CD4-positive, alpha-beta T cell treated with Interleukin-4 for 1 hour (primary cell): ENCODE measurements at places on chromosomes 2 and 18.
A peak's percentile ranks its signal among the peaks of the same experiment; 100 is the strongest.

DNA sequence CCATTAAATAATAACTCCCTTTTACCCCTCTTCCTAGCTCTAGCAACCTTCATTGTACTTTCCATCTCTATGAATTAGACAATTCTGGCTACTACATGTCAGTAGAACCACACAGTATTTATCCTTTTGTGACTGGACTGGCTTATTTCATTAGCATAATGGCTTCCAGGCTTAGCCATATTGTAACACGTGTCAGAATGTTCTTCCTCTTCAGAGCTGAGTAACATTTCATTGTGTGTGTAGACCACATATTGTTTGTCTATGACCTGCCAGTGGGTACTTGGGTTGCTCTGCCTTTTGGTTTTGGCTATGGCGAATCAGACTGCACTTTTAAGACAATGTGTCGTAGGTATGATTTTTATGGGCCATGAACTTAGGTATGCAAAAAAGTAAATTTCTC lies 20.9 kb downstream of the TSN start:
- no peak for DNase-seq

DNA sequence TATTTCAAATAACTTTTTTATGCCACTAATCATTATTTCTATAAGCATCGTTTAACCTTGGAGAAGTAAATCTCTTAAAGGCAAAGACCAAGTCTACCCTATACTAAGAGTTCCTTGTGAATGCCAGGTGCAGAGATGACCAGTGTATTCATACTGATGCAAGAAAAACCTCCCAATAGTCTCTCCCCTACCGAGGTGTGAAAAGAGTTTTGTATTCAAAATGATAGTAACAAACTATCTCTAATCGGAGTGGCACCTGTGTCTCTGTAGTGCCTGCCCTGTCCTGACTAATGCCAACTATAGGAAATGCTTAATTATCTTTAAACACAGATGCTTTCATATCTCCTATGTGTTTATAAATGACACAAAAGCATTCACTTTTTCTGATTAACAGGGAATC lies 798.5 kb downstream of the TRIB2 start:
- no peak for DNase-seq

GRCh38 chr2:70831861-70832260 lies 3.8 kb downstream of the CD207 start:
- no peak for DNase-seq

- DNase-seq = no peak
These were observed 13.2 kb upstream of the SS18 start for GRCh38 chr18:26103579-26103978.

GRCh38 chr2:158714420-158714819 lies 80.7 kb upstream of the DAPL1 start:
- no peak for DNase-seq

DNA sequence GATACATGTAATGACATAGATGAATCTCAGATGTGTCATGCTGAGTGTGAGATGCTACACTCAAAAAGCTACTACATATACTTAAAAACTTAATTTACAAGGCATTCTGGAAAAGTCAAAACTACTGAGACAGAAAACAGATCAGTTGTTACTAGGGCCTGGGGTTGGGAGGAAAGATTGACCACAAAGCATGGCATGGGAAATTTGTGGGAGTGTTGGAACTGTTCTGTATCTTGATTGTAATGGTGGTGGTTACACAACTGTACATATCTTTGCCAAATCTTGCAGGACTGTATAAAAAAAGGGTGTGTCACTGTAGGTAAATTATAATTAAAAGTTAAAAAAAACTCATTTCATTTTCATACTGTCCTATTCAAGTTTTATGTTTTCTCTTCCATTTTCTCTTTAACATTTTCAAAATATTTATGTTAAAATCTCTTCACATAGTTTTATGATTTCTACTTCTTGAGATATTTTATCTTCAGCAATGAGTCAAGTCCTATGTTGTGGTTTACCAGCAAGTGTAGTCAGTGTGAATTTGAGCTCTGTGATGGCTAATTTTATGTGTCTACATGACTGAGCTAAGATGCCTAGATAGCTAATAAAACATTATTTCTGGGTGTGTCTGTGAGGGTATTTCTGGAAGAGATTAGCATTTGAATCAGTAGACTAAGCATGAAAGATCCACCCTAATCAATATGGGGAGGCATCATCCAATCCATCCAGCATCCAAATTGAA lies 58.6 kb upstream of the VRK2 start:
- no peak for DNase-seq

DNA sequence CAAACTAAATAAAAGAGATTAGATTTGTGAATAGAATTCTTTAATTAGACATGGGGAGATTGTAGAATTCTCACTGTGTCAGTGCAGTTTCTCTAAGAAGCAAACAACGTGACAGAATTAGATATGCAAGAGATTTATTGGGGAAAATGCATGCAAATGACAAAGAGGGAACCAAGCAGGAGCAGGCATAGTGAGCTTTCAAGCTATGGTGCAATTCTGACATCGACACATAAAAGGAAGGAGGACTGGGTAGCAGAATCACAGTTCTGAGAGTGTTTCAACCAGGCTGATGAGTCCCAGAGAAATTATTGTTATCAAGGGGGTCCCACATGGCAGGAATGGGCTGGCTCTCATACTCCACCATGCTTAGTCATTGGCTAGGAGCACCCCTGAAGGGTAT lies 338.4 kb downstream of the FIGN start:
- no peak for DNase-seq

- DNase-seq = no peak
These were observed 83.3 kb upstream of the ZNF521 start for GRCh38 chr18:25435149-25435782.

- DNase-seq = peak; percentile 71
These were observed 31.9 kb upstream of the FOSL2 start for GRCh38 chr2:28360718-28361293.

GRCh38 chr2:6557737-6558136 lies 308.0 kb downstream of the CMPK2 start:
- DNase-seq = no peak

- no peak for DNase-seq
These were observed 73.4 kb downstream of the MARCHF4 start for GRCh38 chr2:216298719-216299495.

DNA sequence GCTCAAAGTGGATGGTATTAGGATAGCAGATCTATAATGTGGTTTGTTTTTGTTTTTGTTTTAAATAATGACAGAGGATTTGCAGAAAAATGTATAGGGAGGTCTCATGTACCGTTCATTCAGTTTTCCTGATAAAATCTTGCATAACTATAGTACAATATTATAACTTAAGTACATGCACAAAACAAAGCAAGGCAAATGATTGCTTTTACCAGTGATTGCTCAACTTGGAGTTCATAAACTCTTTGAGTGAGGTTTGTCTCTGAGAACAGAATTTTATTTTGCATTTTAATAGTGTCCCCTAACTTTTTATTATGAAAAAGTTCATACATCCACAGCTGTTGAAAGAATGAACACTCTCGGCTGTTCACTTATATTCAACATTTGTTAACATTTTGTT lies 96.6 kb downstream of the MAP4K4 start:
- no peak for DNase-seq

DNA sequence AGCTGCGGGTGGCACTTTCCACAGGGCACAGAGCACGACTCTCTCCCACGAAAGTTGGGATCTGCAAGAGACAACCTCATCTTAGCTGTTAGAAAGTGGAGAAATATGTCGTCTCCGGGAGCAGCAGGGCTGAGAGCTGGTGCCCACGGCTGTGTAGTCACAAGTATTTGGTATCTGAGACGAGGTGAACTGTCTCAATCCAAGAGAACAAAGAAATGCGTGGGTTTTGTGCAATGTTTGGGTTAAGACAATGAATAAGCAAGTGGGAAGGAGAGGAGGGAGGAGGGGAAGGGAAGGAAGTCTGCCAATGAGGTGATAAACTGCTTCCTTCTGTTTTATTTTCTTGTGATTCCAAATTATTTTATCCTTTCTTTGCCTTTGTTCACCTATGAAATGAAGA lies 18.0 kb downstream of the DYTN start:
- no peak for DNase-seq

GRCh38 chr18:63585988-63586387 lies 1.2 kb upstream of the SERPINB13 start:
- no peak for DNase-seq

- DNase-seq = no peak
These were observed 227.4 kb upstream of the CDH7 start for GRCh38 chr18:65523461-65523860.

GRCh38 chr2:75338461-75338860 lies 139.1 kb upstream of the TACR1 start:
- no peak for DNase-seq

GRCh38 chr2:175180701-175181103 lies 808 bp downstream of the ATP5MC3 start:
- DNase-seq = no peak

- peak; percentile 66 for DNase-seq
These were observed 8.8 kb downstream of the GKN2 start for GRCh38 chr2:68943581-68944568.

DNA sequence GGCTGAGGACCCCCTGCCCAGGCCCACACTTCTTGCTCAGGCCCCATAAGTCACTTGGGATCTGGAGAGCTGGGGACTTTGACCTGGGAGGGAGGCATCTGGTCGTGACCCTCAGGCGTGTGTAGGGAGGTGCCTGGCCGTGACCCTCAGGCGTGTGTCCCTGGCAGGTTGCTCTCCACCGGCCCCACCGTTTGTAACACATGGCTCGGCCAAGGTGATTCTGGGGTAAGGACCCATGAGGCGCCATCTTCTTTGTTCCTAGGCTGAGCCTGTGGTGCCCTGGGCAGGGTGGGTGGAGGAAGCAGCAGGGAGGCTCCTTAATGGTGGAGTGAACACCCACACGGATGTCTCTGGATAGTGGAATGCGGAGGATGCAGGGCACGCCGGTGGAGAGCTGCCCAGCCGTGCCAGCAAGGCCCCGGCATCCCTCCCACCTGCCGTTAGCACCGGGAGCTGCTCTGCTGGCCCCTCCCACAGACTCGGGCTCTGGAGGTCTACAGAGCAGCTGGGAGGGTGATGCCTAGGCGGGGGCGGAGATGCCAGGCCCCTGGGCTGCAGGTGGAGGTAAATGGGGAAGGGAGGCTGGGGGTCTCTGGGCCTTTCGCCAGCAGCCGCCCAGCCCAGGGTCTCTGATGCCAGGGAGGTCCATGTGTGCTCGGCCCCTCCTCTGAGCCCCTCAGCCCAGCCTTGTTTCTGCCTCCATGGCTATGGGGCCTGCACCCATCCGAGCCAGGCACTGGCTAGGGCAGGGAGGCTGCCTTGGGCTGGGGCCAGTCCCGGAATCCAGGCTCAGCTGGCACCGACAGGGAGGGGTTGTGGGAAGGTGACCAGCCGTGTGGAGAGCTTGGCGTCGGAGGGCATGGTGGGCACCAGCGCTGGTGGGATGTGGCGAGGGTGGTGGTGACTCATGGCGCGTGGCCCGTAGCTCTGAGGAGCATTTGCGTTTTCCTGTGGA lies 1.1 kb upstream of the GAL3ST2 start:
- DNase-seq = no peak

GRCh38 chr2:206463685-206464084 lies 20.4 kb downstream of the ADAM23 start:
- no peak for DNase-seq

GRCh38 chr2:10584843-10585475 lies 104.8 kb downstream of the NOL10 start:
- no peak for DNase-seq

DNA sequence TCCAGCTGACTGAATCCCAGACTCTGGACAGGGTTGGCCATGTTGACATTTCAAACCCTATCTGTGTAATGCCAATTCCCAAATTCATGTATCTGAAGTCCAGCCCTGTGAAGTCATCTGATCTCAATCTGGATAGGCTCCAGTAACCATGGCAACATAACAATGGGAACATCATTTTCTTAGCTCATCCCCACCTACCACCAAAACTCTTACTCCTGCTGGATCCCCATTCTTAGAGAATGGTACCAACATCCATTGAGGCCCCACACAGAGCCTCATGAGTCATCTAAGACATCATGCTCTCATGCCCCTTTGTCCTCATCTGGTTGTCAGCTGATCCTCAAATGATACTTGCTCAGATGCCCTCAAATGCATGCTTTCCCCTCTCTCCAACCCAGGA lies 58.9 kb upstream of the TEX51 start:
- DNase-seq = no peak

GRCh38 chr2:8215982-8216381 lies 465.9 kb upstream of the ID2 start:
- DNase-seq = no peak

- no peak for DNase-seq
These were observed 431.2 kb downstream of the LRP1B start for GRCh38 chr2:141699573-141699972.

GRCh38 chr2:56749152-56749752 lies 565.5 kb downstream of the CCDC85A start:
- no peak for DNase-seq
